Mesothelial cell of epicardium (in vitro differentiated cells): ENCODE measurements at places on chromosomes 4 and X.

DNA sequence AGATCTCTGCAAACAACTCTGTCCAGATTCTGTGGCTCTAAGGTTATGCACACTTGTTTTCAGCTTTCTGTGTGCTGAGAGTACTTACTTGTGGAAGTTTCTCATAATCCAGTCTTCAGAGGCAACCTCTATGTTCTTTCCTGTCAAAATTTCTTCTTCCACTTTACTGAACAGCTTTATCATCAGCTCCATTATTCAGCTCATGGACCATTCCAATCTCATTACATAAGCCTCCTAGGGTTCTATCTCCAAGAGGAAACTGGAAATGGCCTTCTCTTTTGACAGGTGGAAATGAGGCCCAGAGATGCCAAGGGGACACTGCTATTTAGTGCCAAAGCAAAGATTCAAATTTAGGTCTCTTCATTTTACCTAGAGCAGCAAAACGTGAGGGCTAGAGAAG is 61.3 kb downstream of the CHRDL1 start:
- DNase-seq: no peak
- no peaks in the 10 kb centered on the region for H3K36me3 ChIP-seq
- no peak overlapping the region for H3K4me3 ChIP-seq
- no peaks in the 10 kb centered on the region for H3K4me1 ChIP-seq

DNA sequence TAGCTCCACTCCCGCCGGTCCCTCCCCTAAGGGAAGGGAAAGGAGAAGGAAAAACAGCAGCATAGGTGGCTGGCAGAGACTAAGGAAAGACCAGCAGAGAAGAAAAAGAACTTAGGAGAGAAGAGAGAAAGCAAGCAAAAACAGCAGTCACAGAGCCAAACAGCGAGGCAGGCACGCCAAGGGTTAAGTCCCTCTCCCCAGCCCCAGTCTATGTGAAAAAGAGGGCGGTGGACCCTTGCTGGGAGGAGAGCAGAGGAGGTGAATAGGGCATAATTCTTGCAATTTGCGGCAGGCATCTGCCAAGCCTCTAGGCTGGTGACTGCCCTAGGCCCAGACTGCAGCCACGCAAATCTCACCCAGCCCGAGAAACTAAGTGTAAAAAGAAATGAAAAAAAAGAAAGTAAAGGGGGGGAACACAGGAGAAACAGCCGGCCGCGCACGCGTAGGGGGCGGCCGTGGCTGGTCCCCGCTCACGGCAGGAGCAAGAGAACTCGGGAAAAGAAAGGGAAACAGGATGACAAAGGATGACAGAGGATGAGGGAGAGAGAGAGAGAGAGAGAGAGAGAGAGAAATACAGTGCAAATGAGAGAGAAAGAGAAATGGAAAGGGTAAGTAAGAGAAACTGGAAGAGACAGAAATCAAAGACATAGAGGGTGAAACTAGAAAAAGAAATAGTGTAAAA is 48.6 kb downstream of the MAGEA9 start:
- no peak for DNase-seq
- no peaks in the 10 kb centered on the region for H3K27me3 ChIP-seq
- peak overlapping the region; percentile 75 for H3K4me3 ChIP-seq
- no peaks in the 10 kb centered on the region for H3K36me3 ChIP-seq
- H3K4me1 ChIP-seq: peaks cover 23% of the 10 kb centered on the region

DNA sequence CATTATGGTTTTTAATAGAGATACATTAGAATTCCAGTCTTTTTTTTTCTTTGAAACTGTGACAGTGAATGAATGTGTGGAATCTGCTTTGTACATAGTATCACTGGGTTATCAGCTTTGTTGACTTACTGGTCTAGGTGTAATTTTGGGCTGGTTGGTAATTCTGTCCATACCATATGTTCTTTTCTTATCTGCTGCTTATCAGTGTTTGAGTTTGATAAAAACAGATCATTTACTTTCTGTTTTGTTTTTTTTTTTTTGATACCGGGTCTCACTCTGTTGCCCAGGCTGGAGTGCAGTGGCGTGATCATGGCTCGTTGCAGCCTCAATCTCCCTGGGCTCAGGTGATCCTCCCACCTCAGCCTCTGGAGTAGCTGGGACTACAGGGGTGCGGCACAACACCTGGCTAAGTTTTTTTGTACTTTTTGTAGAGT is 12.4 kb downstream of the WWC2 start:
- no peak for DNase-seq
- H3K36me3 ChIP-seq: peaks cover 8% of the 10 kb centered on the region
- H3K4me1 ChIP-seq: peaks cover 32% of the 10 kb centered on the region

GRCh38 chr4:109552237-109552636 is 7.8 kb upstream of the MCUB start:
- peaks cover 4% of the 10 kb centered on the region for H3K4me1 ChIP-seq
- no peak overlapping the region for H3K27ac ChIP-seq
- no peaks in the 10 kb centered on the region for H3K27me3 ChIP-seq
- H3K4me3 ChIP-seq: no peak overlapping the region
- H3K36me3 ChIP-seq: peaks cover 19% of the 10 kb centered on the region

DNA sequence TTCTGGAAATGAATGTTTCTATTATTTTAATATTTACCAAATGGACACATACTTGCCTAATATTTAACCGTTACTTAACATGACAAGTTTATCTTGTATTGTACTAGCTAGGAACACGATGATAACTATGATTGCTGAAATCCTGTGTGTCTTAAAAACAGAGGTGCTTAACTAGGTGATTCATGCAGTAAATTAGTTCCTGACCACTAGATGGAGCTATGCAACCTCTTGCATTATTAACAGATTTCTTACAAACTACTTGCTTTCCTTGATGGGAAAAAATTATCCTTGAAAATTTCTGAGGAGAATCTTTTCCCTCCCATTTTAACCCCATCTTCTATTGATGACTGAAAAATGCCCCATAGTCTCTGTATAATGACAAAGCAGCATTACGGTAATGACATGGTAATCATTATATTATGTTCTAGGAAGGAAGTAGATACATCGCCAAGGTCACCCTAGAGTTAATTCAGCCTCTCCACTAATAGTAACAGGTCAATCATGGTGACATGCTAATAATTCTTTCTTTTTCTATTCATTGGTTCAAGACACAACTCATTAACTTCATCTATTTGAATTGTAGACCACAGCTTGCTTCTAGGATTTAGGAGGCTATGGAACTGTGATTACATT is 844.2 kb downstream of the RAPGEF2 start:
- no peaks in the 10 kb centered on the region for H3K27me3 ChIP-seq
- DNase-seq: no peak
- peaks cover 4% of the 10 kb centered on the region for H3K4me1 ChIP-seq
- H3K4me3 ChIP-seq: no peak overlapping the region

- peaks cover 2% of the 10 kb centered on the region for H3K36me3 ChIP-seq
- no peak overlapping the region for H3K4me3 ChIP-seq
- no peak for DNase-seq
- no peaks in the 10 kb centered on the region for H3K27me3 ChIP-seq
- H3K27ac ChIP-seq: no peak overlapping the region
These were observed 260.6 kb upstream of the DIAPH2 start for GRCh38 chrX:96424007-96424406.

DNA sequence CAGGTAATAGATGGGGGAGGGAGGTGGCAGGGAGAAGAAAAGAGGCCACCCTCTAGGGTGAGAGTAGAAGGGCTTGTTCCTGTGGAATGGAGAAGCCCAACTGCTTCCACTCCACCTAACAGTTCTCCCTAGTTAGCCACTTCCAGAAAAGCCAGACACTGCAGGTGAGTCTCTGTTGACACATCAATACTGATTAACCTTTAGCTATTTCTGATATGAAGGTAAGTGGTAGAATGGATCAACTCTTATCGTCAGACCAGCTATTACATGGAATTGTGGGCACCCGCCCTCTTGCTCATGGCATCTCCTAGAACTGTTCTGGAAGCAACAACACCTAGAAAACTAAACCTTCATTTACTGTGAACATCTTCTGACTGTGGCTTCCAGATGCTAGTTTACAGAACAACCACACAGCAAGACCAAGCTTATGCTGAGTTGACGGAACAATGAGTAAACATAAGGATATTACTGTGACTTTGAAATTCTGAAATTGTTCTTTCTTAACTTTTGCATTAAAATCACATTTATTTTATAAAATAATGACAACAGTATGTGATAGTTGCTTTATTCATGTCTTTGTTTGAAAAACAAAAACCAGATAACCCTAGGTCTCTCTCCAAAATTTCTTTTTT is 44.7 kb downstream of the ANXA3 start:
- no peaks in the 10 kb centered on the region for H3K27me3 ChIP-seq
- no peak overlapping the region for H3K27ac ChIP-seq
- H3K36me3 ChIP-seq: peaks cover 41% of the 10 kb centered on the region
- DNase-seq: no peak
